ENCODE measurements at places on chromosomes 3 and 15.

- no peak for DNase-seq
Observed at GRCh38 chr3:126959921-126960603, 22.9 kb upstream of the PLXNA1 start.

GRCh38 chr15:100779331-100780207 lies 100.1 kb upstream of the ALDH1A3 start:
- no peak for DNase-seq

DNA sequence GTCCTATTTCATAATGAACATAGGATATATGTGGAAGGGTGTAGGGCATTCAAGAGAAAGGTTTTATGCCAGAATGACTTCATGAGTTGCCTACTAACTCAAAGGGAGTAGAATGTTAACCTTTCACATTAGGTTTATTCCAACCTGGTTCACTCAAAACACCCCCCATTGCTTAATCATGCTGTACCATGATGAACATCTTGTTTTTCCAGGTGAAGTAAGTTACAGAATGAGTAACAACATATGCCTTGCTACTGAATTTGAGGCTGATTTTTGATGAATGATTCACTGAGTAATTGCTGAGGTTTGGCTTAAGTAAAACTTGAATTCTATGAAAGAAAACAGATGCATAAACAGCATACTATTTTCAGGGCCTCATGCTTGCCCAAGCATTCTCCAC lies 5.9 kb upstream of the CLDN16 start:
- no peak for DNase-seq

GRCh38 chr3:52374173-52374572 lies 58.1 kb downstream of the DNAH1 start:
- DNase-seq: no peak

DNA sequence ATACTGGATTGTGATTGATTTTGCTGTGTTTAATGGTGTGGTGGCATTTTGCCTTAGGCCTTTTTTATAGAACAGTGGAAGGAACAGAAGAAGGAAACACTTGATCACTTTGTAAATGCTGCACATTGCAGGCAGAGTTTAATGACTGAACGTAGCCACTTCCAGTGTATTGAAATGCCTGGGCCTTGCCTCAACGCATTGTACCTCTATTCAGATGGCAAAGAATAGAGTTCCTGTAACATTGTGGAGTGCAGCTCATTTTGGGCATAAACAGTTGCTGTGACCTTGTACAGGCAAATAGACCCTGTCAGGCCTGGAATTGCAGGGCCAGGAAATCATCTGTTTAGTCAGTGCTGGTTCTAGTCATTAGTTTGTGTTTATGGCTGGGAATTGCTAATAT lies 225.0 kb downstream of the EPHA3 start:
- DNase-seq: no peak

DNA sequence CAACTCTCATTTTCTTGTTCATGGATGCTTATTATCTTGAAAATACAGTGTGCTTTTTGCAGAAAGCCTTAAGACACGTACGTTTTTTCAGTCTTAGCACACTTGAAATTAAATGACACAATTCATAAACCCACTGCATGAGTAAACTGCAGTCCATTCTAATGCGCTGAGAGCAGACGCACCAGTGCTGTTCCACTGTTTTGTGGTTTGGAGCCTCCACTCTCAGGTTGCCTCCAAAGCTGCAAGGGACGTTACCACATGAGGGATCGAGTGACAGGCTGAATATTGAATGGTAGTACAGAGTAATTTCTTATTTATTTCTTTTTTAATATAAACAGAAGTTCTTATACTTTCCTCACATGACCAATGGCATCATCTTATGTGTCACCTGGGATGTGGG lies 12.3 kb downstream of the IQCH start:
- no peak for DNase-seq

- DNase-seq: no peak
Observed at GRCh38 chr15:82812994-82813393, 3.6 kb downstream of the WHAMM start.

GRCh38 chr3:128854475-128854874 lies 24.9 kb upstream of the ACAD9 start:
- no peak for DNase-seq

- DNase-seq: no peak
Observed at GRCh38 chr3:139629033-139629432, 48.7 kb downstream of the NMNAT3 start.

DNA sequence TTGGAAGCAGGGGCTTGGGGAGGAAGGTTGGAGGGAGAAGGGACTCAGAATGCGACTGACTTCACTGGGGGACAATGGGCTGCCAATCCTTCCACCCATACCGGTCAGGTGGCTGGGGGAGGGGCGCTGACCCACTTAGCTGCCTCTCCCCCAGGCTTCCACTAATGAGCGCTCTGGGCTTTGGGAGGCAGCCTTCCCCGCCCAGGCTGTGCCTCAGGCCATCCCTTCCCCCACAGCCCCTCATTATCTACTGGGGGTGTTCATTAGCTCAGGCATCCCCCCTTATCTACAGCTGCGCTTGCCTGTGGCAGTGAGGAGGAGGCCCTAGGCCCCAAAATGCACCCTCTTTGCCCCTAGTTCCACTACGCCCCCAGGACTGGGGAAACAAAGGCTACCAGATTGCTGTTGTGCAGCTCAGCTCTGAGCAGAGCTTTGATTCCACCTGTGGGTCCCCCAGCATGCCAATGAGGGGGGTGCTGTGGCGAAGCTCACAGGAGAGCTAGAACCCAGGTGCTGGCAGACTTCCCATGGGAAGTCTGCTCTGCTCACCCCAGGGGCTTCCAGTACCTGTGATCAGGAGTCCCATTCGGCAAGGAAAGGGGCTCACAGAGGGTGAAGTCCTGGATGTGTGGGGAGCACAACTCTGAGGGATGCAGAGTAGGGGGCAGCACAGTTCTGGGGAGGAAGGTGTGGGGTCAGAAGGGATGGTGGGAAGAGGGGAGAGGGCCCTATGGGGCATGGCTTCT lies 29.4 kb upstream of the SEMA3F start:
- no peak for DNase-seq

DNA sequence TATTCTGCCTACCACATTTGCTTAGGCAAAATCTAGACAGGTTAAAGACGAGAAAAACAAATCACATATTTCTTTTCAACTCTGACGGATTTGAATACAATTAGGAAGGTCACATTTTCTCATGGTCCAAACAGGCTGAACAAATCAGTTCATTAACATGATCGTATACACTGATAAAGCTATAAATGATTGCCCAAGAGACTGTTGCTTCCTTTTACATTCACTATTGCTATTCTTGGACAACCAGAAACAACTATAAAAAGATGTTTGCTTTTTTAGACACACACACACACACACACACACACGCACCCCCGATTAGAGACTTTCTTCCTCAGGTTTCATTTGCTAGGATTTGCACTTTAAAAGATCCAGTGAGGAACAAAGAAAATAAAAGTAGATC lies 122.3 kb upstream of the BHLHE40 start:
- no peak for DNase-seq

DNA sequence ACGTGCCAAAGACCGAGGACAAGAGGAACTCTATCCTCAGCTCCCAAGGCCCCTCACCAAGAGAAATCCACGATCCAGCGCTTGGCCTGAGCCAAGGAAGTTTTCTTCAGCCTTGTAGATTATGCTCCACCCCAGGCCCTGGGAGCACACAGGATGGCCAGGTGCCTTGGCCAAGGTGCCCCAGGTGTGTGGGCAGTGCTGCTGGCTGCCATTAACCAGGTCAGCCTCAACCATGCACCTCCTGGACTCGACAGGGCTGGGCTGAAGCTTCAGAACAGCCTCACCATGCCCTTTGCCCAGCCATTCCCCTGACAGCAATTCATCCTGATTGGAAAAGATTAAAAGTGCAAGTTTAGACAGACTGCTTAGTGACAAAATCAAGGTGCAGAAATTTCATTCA lies 10.9 kb upstream of the MESP1 start:
- no peak for DNase-seq

GRCh38 chr3:110900576-110900975 lies 171.0 kb upstream of the NECTIN3 start:
- no peak for DNase-seq

DNA sequence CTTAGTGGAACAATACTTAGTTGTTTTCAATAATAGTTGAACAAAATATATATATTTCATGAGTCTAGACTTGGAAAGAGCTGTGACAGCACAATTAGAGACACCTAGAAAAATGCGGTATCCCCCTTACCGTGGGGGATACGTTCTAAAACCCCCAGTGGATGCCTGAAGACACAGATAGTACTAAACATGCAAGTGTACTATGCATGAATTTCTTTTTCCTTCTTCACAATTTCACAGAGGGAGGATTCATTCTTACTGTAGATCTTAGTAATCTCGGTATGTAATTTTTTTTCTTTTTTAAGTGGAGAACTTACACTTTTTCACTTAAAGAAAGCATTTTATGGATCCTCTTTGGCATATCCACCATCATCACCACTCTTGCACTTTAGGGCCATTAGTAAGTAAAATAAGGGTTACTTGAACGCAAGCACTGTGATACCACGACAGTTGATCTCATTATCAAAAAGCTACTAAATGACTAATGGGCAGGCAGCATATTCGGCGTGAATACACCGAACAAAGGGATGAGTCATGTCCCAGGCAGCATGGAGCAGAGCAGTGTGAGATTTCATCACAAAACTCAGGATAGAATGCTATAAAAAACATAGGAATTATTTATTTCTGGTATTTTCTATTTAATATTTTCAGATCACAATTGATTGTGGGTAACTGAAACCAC lies 72.3 kb upstream of the ZNF280D start:
- DNase-seq: no peak

GRCh38 chr3:68467465-68467864 lies 464.9 kb downstream of the TAFA4 start:
- no peak for DNase-seq

- DNase-seq: no peak
Observed at GRCh38 chr3:14431452-14431916, 29.1 kb downstream of the SLC6A6 start.

DNA sequence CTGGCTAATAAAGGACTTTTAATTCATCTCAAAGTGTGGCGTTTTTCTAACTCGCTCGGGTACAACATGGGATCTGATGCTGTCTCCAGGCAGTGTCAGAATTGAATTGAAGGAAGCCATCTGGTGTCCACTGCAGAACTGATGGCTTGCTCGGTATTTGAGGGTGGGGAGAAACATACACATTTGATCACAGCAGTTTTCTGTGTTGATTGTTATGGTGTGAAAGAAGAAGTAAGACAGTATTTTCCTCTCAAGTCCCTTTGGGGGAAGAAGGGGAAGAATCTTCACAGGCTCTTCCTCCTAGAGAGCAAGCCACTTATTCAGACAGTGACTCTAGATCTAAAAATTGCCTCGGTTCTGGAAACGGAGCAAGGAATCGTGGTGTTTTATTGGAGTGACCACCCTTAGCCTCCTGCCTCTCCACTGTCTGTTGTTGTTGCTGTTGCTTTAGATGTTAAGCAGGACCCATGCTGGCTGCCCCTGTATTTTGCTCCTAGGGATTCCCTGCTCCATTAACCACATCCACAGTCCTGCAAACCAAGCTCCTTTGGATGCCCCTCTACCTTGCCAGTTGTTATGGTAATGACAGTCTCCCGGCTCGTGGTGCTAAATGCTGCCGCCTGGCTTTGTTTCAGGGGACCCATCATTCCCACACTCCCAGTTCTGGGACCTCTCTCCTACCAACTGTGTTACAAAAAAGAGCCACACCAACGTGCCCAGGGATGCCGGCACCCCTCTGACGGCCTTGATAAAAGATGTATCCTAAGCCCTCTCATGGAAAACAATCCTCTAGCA lies 15.3 kb upstream of the MCCC1 start:
- DNase-seq: no peak

DNA sequence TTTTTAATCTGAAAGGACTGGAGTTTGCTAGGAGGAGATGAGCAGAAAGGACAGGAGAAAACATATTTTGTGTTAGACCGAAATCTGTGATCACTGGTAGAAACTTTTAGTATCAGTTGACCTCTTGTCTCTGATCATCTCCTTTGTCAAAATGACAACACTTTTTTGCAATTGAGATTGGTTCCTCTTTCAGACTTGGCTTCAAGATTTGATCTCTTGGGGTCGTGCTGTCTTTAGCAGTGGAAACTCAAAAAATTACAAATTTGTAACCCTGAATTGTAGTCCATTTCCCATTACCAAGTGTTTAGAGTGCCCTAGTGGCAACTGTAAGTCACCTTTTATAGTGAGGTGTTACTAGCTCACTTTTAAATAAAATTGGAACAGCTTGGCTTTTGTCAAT lies 107.4 kb downstream of the KLHL25 start:
- DNase-seq: no peak

- no peak for DNase-seq
Observed at GRCh38 chr15:80494756-80495155, 90.6 kb downstream of the ARNT2 start.

- DNase-seq: no peak
Observed at GRCh38 chr3:95200384-95200783, 1137.5 kb downstream of the NSUN3 start.

DNA sequence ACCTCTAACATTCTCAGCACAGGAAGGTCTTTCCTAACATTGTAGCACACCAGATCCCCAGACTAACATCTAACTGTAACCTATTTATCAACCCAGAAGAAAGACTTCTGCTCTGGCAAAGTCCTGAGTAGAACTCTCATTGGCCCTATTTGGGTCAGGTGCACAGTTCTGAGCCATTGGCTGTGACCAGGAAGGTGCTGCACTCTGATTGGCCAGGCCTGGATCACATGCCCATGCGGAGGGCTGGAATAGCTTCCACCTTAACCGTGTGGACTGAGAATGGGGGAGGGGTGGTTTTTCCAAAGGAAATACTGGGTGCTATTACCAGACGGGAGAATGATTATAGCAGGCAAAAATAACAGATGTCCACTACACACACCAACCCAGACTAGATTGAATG lies 11.5 kb downstream of the FEZF2 start:
- no peak for DNase-seq

GRCh38 chr3:194150252-194150934 lies 14.4 kb downstream of the HES1 start:
- DNase-seq: no peak

- no peak for DNase-seq
Observed at GRCh38 chr3:59677747-59678702, 628.2 kb upstream of the CFAP20DC start.

DNA sequence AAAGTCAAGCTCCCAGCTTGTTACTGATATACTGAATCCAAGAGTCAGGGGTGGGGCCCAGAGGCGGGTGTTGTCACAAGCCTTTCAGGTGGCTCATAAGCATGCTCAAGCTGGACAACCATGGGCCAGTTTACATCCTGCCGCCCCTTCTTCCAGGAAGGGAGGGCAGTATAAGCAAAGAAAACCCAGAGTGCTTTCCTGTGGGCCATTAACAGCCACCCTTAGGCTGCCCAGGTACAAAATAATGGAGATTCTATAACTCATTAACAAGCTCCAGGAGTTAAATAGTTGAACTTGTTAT lies 183.2 kb downstream of the NTRK3 start:
- DNase-seq: no peak
